Naive B cell (primary cell): ENCODE measurements at places on chromosomes 2 and 18. TPM values are rescaled to one million over a fixed set of nuclear protein-coding genes. Genes with fewer than 3 reads are reported as not detected.

DNA sequence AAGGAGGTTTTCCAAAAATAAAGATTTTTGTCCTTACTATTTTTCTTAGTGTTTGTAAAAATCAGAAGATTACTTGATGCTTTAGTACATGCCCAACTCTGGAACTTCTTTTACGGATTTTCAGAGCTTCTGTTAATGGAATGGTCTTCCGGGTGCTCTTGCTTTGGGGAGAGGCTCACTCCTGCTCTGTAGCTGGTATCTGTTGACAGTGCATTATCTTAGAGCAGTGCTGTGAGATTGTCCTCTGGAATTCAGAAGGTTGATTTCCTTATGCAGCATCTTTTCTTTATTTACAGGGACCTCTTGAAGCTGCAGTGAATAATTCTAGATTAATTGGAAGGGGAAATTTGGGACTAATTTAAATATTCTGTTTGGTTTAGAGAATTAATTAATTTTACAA is 4.6 kb downstream of the MAPRE2 start:
- peak overlapping the region; percentile 84 for H3K4me3 ChIP-seq
- H3K27ac ChIP-seq = peak overlapping the region; percentile 76
- peaks cover 83% of the 10 kb centered on the region for H3K4me1 ChIP-seq
- no peaks in the 10 kb centered on the region for H3K36me3 ChIP-seq
- H3K27me3 ChIP-seq = no peaks in the 10 kb centered on the region

- no peaks in the 10 kb centered on the region for H3K27me3 ChIP-seq
- no peaks in the 10 kb centered on the region for H3K36me3 ChIP-seq
- no peak overlapping the region for H3K27ac ChIP-seq
- no peak overlapping the region for H3K4me3 ChIP-seq
Measured at GRCh38 chr2:49186050-49186648, 31.8 kb upstream of the FSHR start.

Gene STON1
- not detected for polyA plus RNA-seq

DNA sequence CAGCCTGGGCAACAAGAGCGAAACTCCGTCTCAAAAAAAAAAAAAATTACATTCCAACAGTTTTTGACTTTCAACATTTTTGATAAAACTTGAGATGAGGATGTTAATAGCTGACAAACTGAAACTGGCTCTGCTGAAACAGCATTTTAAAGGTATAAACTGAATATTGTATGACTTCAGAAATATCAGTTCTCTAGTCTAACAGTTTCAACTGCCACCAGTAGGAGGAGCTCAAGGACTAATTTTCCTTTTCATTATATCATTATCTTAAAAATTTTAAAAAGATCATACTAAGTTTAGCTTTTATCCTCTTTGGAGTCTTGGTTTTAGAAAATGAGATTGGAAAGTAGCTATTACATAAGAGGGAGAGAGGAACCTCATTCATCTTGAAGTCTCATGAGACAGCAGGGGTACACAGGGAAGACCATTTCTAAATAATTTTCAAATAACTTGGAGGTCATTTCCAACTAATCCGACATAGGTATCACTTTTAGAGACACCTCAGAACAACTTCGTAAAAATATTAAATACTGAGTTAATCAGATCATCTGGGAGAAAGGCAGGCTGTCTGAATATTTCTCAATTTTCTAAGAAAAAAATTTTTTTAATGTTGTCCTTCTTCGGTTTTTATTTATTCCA is 37.6 kb upstream of the MCM6 start:
- no peaks in the 10 kb centered on the region for H3K27me3 ChIP-seq
- peaks cover 3% of the 10 kb centered on the region for H3K4me1 ChIP-seq
- H3K36me3 ChIP-seq = no peaks in the 10 kb centered on the region
- H3K4me3 ChIP-seq = no peak overlapping the region
